ENCODE measurements at places on chromosomes 5 and 9. TPM values are rescaled to one million over a fixed set of nuclear protein-coding genes. Genes with fewer than 3 reads are reported as not detected.

Gene ANKRD18A
- not detected for total RNA-seq

Gene TAF11L5
- not detected for total RNA-seq

Gene F2RL2
- 24.2 TPM for total RNA-seq

Gene ALDH7A1
- total RNA-seq = 37.0 TPM

Gene NR6A1
- 1.4 TPM for total RNA-seq

Gene CCL21
- not detected for total RNA-seq

All from RPMI7951 (cell line).